ENCODE measurements at places on chromosomes 4 and X.
A peak's percentile ranks its signal among the peaks of the same experiment; 100 is the strongest.

- no peak for DNase-seq
Observed at GRCh38 chr4:11348449-11349088, 80.1 kb downstream of the HS3ST1 start.

DNA sequence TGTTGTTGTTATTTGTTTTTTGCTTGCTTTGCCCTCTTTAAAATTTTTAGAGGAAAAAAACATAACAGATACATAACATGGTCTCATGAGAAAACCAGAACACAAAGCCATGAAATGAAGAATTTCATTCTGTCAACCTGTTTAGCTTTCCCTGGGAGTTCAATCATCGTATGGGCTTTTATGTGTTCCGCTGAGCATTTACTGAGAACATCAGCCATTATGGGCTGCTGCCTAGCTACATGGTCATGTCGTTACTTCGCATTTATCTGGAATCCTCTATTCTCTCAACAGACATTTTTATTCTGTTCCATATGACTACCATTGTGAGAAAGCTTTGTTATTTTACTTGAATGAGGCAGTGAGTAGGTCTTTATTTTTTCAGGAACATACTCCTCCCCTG lies 51.4 kb downstream of the NDST3 start:
- DNase-seq = no peak

DNA sequence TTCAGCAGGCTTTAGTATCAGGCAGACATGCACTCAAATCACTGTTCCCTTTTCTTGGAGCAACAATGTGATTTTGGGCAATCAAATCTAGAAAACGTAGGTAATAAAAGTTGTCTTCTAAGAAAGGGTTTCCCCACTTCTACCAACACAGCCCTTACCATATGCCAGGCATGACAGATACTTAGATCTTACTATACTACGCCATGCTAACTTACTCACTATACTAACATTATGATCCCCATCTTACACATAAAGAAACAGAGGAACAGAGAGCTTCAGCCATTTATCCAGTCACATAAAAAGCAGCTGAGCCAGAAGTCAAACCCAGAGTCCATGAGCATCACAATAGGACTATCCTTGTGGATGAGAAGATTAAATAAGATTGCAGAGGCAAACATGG lies 9.2 kb downstream of the TXK start:
- DNase-seq = no peak

DNA sequence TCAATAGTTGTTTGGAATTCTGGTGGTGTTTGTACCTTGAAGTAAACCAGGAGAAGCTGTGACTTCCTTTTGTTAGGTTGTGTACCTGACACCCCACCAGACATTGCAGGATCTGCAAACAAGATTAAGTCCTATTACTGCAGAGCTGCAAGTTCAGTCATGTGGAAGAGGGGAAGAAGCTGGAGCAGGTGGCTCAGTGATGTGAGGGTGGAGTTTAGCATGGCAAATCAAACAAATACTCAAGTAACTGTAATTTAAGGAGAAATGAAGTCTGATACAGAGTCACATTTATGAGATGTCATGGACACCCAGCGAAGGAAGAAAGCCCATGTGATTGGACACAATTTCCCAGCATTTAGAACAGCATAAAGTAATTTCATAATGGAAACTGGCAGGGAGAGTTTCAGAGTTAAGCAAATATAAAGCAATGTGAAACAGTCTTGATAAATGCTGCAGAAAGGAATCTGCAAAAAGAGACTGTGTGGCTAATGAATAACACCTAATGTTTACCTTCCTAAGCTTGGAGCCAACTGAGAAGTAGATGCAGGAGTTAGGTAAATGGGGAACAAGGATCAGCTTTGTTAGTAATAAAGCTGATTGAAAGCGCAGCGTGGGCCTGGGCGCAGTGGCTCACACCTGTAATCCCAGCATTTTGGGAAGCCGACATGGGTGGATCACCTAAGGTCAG lies 249.1 kb downstream of the GBA3 start:
- DNase-seq = no peak

- DNase-seq = no peak
Observed at GRCh38 chrX:134908356-134908755, 82.4 kb upstream of the SMIM10 start.

DNA sequence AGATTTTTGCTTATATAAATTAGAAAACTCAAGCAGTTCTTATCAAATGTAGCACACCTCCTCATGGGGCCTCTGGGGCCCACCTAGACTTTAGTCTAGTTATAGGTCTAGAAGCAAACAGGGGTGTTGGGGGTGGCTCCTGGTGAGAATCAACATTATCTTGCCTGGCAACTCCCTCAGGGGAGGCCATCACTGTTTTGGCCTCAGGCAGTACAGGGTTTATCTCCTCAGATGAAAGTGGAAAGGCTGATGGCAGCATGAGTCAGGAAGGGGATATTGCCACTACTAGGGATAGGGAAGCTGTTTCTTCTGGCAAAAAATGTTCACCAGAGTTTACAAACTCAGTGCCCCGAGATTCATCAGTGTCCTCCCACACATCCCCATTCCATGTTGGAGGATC lies 232.4 kb upstream of the BMP3 start:
- DNase-seq = no peak

DNA sequence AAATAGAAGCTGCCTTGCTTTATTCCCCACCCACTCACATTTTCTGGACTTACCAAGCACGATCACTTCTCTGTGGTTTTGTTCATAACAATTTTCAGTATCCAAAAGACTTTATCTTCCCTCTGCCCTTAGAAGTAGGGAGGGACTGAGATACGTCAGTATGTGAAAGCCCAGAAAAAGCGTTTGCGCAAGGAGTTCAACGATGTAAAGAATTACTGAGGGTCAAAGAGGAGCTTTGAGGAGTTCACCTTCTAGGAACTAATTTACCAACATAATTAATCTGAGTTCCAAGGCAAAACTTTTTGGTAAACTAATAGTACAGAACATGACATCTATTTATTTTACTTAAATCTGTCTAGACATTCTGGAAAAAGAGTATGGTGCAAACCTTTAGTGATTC lies 84.6 kb downstream of the MBNL3 start:
- DNase-seq = no peak

- DNase-seq = peak; percentile 30
Observed at GRCh38 chr4:6909970-6910339, 329 bp downstream of the TBC1D14 start.

GRCh38 chr4:734951-735350 lies 29.3 kb downstream of the PCGF3 start:
- no peak for DNase-seq

GRCh38 chr4:87330761-87331160 lies 8.1 kb upstream of the HSD17B13 start:
- no peak for DNase-seq

DNA sequence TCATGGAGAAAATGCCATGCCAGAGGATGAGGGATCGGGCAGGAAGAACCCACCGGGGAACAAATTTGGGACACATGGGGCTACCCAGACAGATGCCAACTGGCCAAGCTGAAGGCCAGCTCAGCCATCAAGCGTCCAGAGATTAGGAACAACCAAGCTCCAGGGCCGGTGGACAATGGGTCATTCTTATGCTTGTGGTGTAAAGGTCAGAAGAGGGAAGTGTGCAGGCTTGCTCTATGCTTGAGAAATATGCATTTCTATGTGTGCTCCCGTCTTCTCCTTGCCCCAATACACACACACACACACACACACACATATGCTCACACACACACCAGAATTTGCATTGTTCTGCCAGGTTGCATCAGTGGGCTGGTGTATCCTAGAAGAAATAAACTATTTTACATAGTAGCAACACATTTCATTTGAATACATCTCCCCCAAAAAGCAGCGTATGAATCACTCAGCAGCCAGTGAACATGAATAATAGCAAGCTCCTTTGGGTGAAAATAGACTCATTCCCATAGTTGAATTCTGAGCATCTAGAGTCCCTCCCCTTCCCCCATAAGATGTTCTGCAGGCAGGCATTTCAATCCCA lies 201.9 kb upstream of the PPARGC1A start:
- DNase-seq = no peak

- DNase-seq = no peak
Observed at GRCh38 chr4:28247805-28248204, 1387.2 kb downstream of the STIM2 start.

DNA sequence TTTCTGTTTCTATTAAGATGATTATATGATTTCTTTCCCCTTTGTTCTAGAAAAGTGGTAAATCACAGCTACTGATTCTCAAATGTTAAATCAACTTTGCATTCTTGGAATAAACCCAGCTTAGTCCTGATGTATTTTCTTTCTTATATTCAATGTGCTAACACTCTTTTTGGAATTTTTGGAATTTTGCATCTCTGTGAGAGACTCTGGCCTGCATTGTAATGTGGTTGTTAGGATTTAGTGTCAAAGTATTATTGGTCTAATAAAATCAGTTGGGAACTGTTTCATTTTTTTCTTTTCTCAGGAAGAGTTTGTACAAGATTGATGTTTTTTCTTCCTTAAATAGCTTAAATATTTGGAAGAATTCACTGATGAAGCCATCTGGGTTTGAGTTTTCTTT lies 109.6 kb downstream of the KIT start:
- DNase-seq = no peak

- no peak for DNase-seq
Observed at GRCh38 chr4:168600796-168601583, 104.1 kb downstream of the PALLD start.

GRCh38 chrX:31319586-31319985 lies 247.7 kb upstream of the FTHL17 start:
- no peak for DNase-seq

DNA sequence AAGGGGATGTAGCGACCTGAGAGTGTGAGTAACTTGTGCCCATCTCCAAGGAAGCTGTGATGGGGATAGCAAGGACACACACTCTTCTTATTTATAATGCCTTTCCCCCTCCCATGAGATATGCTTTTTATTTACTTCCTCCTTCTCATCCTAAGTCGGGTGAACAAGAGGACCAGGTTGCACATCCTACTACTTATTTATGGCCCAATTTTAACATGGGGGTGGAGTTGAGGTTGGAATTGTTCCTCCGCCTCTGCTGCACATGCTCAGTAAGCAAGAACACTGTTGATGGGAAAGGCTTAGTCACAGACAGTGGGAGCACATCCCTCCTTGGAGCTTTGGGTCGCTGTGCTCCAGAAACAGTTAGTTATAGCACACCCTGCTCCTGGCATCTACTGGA lies 15.2 kb upstream of the TLR8 start:
- no peak for DNase-seq

DNA sequence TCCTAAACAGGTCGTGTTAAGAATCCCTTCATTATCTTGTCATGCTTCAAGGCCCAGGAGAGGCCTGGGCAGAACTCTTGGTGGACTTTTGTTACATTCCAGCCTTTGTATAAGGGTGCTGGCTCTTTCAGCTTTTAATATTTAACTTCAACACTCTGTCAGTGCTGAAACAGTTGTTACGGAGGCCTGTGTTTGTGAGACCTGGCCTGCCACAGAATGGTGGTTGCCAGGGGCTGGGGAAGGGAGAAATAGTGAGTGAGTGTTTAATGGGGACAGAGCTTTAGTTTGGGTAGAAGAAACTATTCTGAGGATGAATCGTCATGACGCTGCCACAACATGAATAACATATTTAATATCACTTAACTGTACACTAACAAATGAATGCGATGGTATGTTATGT lies 1027.6 kb upstream of the PRKX start:
- no peak for DNase-seq

DNA sequence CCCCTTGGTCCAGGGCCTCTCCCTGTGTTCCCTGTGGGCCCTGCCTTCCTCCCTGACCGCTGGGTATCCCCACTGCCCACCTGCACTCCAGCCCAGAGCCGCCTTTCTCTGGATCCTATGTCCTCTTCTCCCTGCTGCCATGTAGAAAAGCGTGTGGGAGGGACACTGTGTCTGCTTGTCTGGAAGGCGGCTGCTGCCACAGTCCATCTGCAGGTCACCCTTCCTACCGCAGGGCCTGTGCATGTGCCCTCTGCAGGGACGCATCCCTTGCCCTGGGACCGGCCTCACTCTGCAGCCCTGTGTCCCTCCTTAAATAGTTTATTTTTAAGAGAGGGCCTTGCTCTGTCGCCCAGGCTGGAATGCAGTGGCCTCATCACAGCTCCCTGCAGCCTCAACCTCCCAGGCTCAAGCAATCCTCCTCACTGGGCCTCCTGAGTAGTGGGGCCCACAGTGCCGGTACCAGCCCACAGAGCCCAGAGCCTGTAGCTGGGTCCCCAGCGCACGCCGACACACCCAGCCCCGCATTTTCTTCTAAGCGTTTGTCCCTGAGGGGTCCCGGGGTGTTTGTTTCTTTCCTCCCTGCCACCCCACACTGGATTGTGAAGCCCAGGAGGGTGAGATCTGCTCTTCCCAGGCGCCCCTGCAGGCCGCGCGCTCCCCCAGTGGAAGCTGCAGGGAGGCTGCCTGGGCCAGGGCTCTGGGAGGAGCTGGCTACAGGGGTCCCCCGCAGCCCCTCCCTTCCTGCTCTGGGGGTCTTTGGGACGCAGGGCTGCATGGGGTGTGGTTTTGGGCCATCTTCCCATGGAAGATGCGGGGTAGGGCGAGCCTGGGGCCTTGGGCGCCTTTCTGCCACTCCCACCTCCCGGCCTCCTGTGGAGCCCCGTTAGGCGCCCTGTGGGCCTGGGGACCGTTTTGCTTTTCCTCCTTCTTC lies 12.8 kb upstream of the NAT8L start:
- DNase-seq = no peak

GRCh38 chr4:10085386-10085785 lies 31.2 kb downstream of the WDR1 start:
- no peak for DNase-seq

DNA sequence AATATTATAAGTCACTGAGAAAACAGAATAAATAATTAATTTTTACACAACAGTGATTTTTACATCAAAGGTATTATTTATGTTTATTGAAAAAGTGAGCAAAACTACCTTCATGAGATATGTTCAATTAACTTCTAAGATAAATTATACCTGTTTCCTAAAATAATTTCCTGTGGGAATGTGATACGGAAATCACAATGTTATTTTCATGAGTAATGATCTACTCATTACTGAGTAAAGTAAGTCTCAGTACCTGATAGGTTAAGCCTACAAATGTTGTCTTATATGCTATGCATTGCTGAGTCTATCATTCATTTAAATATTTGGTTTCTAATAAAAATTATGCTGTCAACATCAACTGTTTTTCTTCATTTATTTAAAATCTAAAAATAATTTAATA lies 324.0 kb downstream of the STPG2 start:
- DNase-seq = no peak

GRCh38 chrX:7746856-7747255 lies 96.1 kb upstream of the VCX start:
- DNase-seq = no peak

DNA sequence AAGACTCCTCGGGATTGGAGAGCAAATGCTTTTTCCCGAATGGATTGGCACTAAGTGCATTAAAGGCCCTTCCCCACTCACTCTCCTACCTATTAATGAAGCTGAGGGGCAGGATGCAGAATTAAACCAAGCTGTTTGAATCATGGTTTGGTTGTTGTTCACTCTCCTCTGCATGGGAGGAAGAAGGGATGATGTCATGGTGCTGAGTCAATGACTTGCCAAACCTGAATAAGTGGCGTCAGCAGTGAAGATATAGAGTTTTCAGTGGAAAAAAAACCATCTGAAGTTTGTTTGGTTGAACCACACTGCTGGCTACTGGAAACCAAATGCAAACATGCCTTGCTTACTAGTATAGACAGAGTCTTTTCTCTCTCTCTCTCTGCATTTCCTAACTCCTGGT lies 19.8 kb upstream of the ZXDA start:
- no peak for DNase-seq

- DNase-seq = no peak
Observed at GRCh38 chr4:41204400-41204978, 9.9 kb downstream of the APBB2 start.

GRCh38 chr4:96637971-96638412 lies 798.1 kb downstream of the PDHA2 start:
- DNase-seq = no peak
